Right lung (tissue), 10 donors: ENCODE measurements at places on chromosomes 12 and 14. TPM values are rescaled to one million over a fixed set of nuclear protein-coding genes. Genes with fewer than 3 reads are reported as not detected.

DNA sequence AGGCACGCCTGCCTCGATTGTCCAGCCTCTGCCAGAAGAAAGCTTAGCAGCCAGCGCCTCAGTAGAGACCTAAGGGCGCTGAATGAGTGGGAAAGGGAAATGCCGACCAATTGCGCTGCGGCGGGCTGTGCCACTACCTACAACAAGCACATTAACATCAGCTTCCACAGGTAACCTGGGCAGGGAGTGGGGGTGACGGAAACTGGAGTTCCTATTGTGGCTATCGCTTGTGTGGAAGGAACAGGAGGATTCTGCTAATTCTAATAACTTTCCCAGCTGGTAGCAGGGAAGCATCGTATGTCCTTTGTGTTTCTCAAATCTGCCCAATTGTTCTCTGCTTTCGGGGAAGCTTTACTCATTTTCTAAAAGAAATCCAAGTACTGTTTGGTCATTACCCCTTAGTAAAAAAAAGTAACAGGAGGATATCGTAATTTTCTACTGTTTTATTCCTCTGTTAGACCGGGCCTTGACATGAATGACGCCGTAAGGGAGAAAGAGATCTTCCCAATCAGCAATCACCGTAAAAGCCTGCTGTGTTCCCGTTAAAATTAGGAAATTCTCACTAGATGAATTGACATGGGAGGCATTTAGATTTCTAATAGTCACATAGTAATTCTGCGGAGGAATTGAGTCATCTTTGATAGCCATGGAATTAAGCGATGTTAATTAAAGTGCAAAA lies 449 bp downstream of the THAP2 start:
- no peak for DNase-seq

- DNase-seq: no peak
These were observed 70.3 kb downstream of the SPPL3 start for GRCh38 chr12:120833849-120834248.

- DNase-seq: no peak
These were observed 29.5 kb downstream of the MSRB3 start for GRCh38 chr12:65308006-65308405.

GRCh38 chr12:121839106-121839992 lies 19.3 kb downstream of the HPD start:
- DNase-seq: peak; percentile 93

GRCh38 chr12:102511575-102511974 lies 31.2 kb upstream of the IGF1 start:
- no peak for DNase-seq

Gene OVCH1
- polyA plus RNA-seq: not detected

Gene EFS
- 67.0 TPM for polyA plus RNA-seq

Gene CLEC6A
- not detected for polyA plus RNA-seq

GRCh38 chr14:34051966-34052657 lies 101.2 kb upstream of the EGLN3 start:
- DNase-seq: no peak

DNA sequence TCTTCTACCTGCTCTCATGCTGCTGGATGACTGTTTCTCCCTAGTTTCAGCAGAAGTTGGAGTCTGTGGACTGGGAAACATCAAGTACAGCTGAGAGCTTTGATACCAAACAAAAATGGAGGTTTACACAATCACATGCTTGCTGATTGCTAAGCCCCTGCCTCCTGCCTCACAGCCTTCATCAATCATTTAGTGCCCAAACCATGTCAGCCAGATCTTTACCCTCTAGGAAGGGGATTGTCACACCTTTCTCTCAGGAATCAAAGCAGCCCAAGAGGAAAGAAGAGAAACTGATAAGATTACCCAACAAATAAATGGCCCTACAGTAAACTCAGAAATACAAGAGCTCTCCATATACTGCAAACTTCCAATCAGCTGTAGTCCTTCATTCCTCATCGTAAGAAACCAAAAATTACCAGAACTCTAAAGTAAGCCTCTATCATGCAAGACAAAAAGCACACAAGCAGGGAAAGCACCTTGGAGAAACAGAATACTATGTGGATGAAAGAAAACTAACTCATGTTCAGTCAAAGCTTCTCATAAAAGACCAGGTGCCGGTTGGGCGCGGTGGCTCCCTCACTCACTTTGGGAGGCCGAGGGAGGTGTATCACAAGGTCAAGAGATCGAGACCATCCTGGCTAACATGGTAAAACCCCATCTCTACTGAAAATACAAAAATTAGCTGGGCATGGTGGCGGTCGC lies 63.6 kb upstream of the RESF1 start:
- no peak for DNase-seq

- DNase-seq: peak; percentile 24
These were observed 14.5 kb downstream of the DYRK2 start for GRCh38 chr12:67662910-67663538.

DNA sequence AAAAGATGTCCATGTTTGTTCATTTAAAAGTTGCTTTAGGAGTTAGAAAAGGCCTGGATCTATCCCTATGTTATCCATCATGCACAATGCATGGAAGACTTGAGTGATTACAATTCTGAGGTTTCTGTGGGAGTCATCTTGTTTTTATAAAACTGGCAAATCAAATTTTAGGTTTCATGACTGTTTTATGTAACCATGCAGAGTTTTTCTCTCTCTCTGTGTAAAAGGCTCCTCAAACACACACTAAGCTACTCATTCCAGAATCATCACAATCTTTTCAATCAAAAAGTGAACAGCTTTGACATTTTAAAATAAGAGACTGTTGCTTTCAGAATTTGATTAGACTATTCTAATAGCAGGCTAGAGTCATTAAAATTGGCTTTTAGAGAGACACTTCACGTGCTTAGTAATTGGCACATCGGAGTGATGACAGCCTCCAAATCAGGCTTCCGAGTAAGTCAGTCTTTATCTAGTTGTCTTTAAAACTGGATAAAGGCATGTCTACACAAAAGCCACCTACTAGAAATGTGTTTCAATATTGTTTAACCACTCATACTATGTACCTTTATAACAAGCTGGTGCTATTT lies 31.9 kb downstream of the PRICKLE1 start:
- DNase-seq: no peak

- no peak for DNase-seq
These were observed 115.3 kb downstream of the ZNF664 start for GRCh38 chr12:124088217-124088907.

DNA sequence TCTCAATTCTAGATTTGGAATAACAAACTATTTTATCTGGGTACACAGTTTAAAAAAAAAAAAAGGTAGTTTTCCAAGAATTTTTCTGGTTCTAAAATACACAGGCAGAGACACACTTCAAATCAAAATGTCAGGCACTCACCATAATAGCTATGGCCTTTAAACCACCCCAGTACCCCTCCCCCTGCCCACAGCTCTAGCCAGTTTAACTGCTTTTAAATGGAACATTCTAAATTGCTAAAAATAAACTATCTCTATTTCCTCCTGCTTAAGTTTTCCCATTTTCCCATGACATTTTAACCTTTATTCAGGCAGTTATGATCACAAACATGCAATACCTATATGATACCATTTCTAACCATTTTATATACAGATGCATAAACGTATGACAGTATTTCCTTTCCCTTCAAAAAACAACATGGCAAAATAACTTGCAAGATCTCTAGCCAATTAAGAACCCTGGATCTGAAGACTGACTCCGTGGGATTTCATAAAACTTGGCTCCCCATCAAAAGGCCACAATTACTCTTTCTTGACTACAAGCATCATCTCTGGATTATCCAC lies 46.3 kb downstream of the PPP2R5E start:
- DNase-seq: no peak

GRCh38 chr12:114884575-114884974 lies 200.6 kb upstream of the TBX3 start:
- DNase-seq: no peak

Gene CPNE6
- polyA plus RNA-seq: not detected

- no peak for DNase-seq
These were observed 19.2 kb downstream of the BLTP3B start for GRCh38 chr12:100123316-100124095.

DNA sequence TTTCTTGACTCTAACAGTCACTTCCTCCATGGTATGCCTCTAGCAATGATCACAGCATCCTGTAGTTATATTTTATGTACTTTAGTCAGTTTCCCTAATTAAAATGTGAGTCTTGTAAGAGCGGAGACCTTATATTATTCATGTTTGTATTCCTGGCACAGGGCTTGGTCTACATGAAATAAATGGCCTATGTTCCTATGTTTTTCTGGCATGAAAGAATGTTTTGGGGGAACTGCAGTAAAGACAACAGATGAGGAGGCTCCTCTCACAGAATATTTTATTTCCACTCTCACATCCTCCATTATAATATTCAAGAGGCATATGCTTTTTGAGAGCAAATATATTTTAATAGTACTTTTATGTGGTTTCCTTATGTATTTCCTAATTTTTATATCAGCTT lies 429.8 kb upstream of the PDE3A start:
- DNase-seq: no peak

Gene PDE3A
- 8.4 TPM for polyA plus RNA-seq

DNA sequence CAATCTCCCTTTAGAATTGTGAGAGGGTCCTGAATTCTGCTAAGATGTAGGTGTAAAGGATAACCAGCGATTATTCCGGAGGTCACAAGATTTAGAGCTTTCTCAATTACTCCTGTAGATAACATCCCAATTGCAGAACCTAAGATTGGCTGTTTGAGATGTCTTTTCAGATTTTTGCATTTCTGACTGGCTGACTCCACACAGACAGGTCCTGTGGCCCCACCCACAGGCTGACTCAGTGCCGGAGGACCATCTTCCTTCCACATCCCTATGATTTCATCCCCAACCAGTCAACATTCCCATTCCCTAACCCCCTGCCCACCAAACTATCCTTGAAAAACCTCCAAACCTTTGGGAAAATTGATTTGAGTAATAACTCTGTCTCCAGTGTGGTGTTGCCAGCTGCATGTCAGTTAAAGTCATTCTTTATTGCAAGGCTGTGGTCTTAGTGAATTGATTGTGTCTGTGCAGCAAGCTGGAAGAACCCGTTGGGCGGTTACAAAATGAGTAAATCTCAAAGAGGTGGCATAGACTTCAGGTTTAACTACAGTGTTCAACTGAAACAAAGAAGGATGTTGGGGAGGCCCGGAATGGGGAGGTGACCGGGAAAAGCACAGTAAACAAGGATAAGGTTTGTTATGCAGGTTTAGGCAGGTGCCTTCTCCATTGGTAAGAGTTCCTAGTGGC lies 10.6 kb downstream of the FNTB start:
- DNase-seq: no peak

DNA sequence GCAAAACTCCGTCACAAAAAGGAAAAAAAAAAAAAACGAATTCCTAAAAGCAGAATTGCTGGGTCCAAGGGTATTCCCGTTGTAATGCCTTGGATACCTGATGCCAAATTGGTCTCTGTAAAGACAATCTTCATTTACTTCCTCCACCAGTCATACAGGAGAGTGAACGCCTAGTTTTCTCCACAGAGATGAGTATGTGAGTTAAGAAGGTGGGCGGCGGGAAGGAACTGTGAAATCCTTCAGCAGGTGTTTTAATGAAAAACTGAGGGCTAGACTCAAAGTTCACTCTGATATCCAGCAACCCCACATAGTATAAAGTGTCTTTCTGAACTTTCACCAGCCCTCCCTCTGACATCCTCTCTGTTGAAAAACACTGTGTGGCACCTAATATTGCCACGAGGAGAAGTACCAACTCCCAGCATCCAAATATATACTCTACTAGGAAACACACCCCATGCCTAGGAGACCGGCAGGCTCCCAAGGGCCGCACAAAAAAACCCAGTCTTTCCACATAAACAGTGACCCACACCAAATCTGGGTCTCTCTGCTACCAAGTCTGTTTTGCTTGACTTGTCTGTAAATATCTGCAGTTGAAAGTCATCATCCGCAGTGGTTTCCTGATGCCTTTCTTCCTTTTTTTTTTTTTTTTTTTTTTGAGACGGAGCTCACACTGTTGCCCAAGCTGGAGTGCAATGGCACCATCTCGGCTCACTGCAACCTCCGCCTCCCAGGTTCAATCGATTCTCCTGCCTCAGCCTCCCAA lies 30.3 kb upstream of the FOXN3 start:
- DNase-seq: no peak

Gene CPM
- 241 TPM for polyA plus RNA-seq

DNA sequence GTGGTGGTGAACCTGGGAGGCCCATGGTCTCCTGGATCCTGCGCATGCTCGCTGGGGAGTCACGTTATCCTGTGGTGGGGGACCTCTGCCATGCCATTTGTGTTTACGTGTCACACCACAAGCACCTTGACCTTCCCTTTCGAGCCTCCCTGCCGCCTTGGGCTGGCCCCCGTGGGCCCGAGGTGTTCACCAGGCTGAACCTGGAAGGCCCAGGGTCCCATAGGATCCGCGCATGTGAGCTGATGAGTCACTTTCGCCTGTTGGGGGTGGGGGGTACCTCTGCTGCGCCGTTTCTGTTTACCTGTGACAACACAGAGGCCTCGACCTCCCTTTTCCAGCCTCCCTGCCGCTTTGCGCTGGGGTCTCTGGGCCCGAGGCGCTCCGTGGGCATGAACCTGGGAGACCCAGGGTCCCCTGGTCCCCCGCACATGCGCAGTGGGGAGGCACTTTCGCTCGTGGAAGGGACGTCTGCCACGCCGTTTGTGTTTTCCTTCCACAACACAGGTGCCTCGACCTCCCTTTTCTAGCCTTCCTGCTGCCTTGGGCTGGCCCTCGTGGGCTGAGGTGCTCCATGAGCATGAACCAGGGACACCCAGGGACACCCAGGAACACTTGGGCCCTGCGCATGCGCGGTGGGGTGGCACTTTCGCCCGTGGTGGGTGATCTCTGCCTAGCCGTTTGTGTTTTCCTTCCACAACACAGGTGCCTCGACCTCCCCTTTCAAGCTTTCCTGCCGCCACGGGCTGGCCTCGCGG lies 334.1 kb downstream of the ALG10 start:
- DNase-seq: no peak

DNA sequence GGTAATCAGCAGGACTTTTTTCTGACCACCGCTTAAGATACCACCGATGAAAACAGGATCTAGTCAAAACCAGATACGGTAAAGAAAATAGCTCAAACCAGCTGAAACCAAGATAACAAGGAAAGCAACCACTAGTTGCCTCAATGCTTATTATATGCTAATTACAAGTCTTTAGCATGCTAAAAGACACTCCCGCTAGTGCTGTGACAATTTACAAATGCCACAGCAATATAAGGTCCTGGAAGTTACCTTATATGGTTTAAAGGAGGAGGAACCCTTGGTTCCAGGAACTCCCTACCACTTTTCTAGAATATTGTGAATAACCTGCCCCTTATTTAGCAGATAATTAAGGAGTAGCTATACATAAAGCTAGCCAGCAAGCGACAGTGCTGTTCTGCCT lies 976.4 kb upstream of the SEL1L start:
- DNase-seq: no peak

DNA sequence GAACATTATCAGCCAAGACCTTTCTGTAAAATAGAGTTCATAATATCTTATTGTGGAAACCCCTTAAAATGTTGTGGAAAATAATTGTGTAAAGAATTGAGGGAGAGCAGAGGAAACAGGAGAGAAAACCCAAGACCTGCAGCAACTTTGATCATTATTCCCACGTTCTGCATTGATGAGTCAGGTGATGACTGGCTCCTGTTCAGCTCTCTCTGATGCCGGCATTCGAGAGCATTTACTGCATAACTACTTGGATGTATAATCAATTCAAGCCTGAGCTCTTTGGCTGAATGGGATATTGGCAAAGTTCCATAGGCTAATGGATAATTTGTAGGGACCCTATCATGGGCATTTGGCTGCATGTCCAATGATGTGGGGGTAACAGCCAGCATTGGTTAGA lies 176.3 kb upstream of the ARID2 start:
- DNase-seq: no peak

GRCh38 chr12:96711364-96711763 lies 195.7 kb upstream of the NEDD1 start:
- DNase-seq: no peak

GRCh38 chr14:58280954-58281787 lies 17.2 kb upstream of the ARID4A start:
- peak; percentile 47 for DNase-seq
